ENCODE measurements at places on chromosomes 2 and 18. TPM values are rescaled to one million over a fixed set of nuclear protein-coding genes. Genes with fewer than 3 reads are reported as not detected.

HS1BP3 gene
- polyA plus RNA-seq, result 27.3 TPM

RGPD3 gene
- 0.06 TPM for polyA plus RNA-seq

ACOXL gene
- not detected for polyA plus RNA-seq

CTAGE1 gene
- not detected for polyA plus RNA-seq

ID2 gene
- 19.3 TPM for polyA plus RNA-seq

PREB gene
- polyA plus RNA-seq, result 62.2 TPM

AAK1 gene
- polyA plus RNA-seq, result 6.0 TPM

TNFRSF11A gene
- polyA plus RNA-seq, result not detected

ST8SIA5 gene
- not detected for polyA plus RNA-seq

PLEK gene
- polyA plus RNA-seq, result 110 TPM

SMAD7 gene
- 0.48 TPM for polyA plus RNA-seq

DNAH6 gene
- 0.06 TPM for polyA plus RNA-seq

PCGF1 gene
- 14.7 TPM for polyA plus RNA-seq

REG1B gene
- not detected for polyA plus RNA-seq

SERPINB10 gene
- not detected for polyA plus RNA-seq

KCNS3 gene
- not detected for polyA plus RNA-seq

AGXT gene
- not detected for polyA plus RNA-seq

TANC1 gene
- polyA plus RNA-seq, result 0.15 TPM

SKOR2 gene
- polyA plus RNA-seq, result not detected

FMNL2 gene
- 0.24 TPM for polyA plus RNA-seq

IL1R1 gene
- polyA plus RNA-seq, result not detected

TOGARAM2 gene
- 0.28 TPM for polyA plus RNA-seq

HRH4 gene
- not detected for polyA plus RNA-seq
